ENCODE measurements at places on chromosomes 2 and 18.

DNA sequence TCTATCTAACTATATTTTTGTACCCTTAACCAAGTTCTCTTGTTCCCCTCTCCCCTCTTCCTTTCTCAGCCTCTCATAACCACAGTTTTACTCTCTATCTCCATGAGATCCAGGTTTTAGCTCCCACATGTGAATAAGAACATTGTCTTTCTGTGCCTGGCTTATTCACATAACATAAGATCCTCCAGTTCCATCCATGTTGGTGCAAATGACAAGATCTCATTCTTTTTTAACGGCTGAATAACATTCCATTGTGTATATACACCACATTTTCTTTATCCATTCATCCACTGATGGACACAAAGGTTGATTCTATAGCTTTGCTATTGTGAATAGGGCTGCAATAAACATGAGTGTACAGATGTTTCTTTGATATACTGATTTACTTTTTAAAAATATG lies 83.9 kb upstream of the TMEM178A start:
- DNase-seq = no peak

- DNase-seq = no peak
Measured at GRCh38 chr2:226773291-226773690, 26.3 kb downstream of the IRS1 start.

DNA sequence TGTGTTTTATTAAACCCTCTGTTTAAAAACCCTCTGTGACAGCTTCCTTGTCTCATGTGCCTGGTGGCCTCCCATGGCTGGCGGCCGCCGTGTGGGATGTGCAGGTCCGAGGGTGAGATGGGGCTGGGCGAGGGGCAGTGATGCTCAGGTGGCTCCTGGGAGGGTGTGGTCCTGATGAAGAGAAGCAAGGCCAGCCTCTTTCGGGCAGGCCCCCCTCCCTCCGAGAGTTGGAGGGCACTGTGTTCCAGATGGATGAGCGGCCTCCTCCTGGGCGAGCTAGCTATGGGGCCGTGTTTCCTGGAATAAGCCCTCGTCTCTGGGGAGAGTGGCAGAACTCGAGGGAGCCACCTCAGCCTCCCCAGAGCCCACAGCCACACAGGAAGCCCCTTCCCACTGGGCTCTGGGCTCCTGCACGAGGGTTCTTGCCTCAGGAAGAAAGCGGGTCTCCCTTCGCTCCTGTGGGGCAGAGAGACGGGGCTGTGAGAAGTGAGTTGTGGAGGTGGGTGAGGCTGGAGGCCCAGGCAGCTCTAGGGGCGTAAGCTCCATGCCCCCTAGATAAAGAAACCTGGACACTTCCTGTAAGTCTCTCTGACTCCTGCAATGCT lies 72.1 kb downstream of the ASB1 start:
- DNase-seq = no peak

DNA sequence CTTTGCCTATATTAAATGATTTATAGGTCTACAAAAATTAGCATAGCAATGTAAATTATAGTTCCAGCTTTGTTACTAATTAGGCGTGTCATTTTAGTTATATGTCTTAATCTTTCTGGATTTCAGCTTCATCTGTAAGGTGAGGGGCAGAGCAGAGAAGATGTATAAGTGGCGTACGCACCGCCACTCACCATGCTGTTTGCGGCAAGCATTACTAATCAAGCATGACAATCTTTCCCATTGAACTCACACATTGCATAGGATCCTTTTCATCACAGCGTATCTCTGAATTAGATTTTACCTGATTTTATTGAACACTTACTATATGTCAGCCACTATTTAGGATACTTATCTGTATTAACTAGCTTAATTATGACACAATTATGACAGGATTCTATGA lies 183.6 kb upstream of the DLGAP1 start:
- DNase-seq = no peak

GRCh38 chr2:77294474-77294873 lies 227.7 kb downstream of the LRRTM4 start:
- DNase-seq = no peak

- no peak for DNase-seq
Measured at GRCh38 chr2:207126724-207127308, 38.9 kb downstream of the KLF7 start.

DNA sequence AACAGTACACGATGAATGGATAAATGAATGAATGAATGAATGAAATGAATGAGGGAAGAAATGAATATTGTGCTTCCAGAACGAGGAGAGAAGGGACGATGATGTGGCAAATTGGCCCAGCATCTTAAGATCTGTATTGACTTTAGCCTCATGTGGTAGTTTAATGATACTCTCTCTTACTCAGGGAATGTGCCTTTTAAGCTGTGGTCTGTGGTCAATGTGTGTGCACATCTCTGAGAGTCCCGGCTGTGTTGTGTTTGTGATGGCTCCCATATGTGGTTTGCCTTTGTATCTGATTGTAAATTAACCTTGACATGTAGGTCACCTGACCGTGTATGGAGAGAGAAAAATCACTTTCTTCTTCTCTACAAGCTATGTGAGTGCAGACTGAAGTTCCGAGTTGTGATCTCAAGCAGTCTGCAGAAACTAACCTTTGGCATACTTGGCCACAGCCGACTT lies 91.2 kb downstream of the NEDD4L start:
- no peak for DNase-seq

GRCh38 chr18:73101977-73102376 lies 234.2 kb upstream of the NETO1 start:
- DNase-seq = no peak

DNA sequence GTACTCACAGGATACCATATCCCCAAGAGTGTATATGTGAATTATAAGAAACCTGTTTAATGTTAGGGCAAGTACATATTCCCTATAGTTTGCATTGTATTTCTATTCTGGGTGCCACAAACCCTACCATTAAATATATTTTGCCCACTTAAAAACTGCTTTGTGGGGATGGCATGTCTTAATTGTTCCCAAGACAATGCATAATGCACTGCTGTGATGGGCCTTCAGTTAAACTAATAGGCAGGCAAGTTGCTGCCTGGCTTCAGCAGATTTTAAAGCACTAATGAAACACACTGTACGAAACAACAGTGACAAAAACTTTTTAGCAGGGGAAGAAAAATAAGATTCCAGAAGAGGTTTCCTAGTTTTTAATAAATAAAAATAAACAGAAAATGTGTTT lies 104.8 kb upstream of the VRK2 start:
- DNase-seq = no peak

- DNase-seq = no peak
Measured at GRCh38 chr2:51208521-51208920, 176.6 kb upstream of the NRXN1 start.

DNA sequence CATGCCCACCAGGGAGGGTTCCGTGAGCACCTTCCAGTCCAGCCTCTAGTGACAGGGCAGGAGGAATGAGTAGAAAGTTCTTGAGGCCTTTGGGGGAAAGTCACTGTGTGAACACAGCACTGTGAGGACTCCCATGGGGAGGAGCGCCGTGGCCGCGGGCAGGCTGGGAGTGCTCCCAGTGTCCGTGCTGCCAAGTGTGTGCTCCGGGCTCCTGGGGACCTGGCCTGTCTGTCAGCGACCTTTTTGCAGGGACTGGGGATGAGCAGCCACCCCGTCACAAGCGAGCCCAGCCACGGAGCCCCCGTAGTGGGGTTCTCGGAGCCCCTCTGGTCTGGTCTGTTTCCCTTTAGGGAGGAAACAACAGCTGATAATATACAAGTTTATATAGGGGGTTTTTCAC lies 36.8 kb downstream of the PDIA6 start:
- no peak for DNase-seq

GRCh38 chr18:37564711-37565100 lies 892 bp downstream of the CELF4 start:
- no peak for DNase-seq

DNA sequence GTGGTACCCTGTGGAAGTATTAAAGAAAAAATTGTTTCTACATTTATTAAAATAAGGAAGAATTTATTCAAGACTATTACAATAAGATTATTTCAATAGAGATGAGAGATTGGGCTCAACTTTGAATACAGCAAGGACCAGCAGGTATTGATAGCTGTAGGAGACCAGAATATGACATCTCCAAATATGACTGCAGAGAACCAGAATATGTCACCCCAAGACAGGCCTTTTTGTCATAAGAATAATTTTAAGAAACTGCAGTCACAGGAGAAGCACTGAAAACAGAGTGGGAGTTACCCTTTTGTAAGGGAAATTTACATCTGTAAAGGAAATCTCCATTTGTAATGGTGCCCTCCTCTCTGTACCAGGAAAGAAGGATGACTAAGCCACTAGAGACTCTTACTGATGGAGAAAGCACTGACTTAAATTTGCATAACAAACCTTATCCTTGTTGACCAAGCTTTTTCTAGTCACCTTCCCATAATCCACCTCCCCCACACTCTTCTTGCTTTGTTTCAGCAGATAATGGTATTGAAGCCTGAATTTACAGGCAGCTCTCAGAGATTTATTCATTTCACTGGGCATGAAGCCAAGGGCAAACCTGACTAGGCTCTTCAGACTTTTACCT lies 145.1 kb upstream of the RMP24 start:
- DNase-seq = no peak

- no peak for DNase-seq
Measured at GRCh38 chr2:133737242-133737993, 169.2 kb upstream of the NCKAP5 start.

Measured in NCI-H446 (cell line).